ENCODE measurements at places on chromosomes 11 and 22. TPM values are rescaled to one million over a fixed set of nuclear protein-coding genes. Genes with fewer than 3 reads are reported as not detected.

OR5I1 gene
- not detected for total RNA-seq

PGR gene
- total RNA-seq: 1.1 TPM

FOLR2 gene
- not detected for total RNA-seq

ISX gene
- total RNA-seq: not detected

SPON1 gene
- 4.6 TPM for total RNA-seq

OR52H1 gene
- total RNA-seq: 0.66 TPM

OR4D9 gene
- not detected for total RNA-seq

SLC7A4 gene
- total RNA-seq: not detected

Data from aortic smooth muscle cell (primary cell).